Vein endothelial cell (primary cell): ENCODE measurements at places on chromosomes 11 and 22. TPM values are rescaled to one million over a fixed set of nuclear protein-coding genes. Genes with fewer than 3 reads are reported as not detected.

OSBP gene
- 36.3 and 36.9 TPM in 2 replicates for total RNA-seq

CRYBB2 gene
- 0.19 TPM in 1 of 2 replicates, not detected in the other for total RNA-seq

CRYBA4 gene
- not detected in 2 replicates for total RNA-seq

TMEM86A gene
- 2.5 and 3.3 TPM in 2 replicates for total RNA-seq

MYBPC3 gene
- not detected in 2 replicates for total RNA-seq

SESN3 gene
- total RNA-seq: 46.4 and 68.6 TPM in 2 replicates

BRD1 gene
- 26.9 and 28.4 TPM in 2 replicates for total RNA-seq

RAB3IL1 gene
- total RNA-seq: 1.9 and 2.0 TPM in 2 replicates

TMPRSS6 gene
- total RNA-seq: not detected in 2 replicates
